ENCODE measurements at places on chromosomes 3 and 15.
A peak's percentile ranks its signal among the peaks of the same experiment; 100 is the strongest.

- peak; percentile 82 for DNase-seq
These were observed at the start of gene CIB2 for GRCh38 chr15:78131295-78132061. Gene CIB2 (minus strand): TSS chr15:78131445. CDS start chr15:78131215, 230 bp downstream.

DNA sequence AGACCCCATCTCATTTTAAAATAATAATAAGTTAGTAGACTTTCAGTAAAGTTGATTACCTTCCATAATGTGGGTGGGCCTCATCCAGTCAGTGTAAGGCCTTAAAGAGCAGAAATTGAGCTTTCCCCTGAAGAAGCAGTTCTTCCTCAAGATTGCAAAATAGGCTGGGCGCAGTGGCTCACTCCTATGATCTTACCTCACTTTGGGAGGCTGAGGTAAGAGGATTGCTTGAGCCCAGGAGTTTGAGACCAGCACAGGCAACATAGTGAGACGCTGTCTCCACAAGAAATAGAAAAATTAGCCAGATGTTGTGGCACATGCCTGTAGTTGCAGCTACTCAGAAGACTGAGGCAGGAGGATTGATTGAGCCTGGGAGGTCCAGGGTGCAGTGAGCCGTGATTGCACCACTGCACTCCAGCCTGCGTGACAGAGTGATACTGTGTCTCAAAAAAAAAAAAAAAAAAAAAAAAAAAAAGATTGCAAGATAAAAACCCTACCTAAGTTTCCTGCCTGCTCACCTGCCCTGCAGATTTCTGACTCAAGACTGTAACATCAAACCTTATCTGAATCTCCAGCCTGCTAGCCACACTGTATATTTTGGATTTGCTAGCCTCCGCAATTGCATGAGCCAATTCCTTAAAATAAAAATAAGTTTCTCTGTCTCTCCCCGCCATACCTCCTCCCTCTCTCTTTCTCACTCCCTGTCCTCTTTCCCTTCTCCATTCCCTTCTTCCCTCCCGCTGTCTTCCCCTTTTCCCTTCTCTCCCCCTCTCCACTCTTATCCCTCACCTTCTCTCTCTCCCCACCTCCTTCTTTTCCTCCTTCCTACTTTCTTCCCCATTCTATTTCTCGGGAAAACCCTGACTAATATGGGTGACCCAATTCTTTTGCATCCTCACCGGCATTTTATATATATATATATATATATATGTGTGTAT is 16.9 kb downstream of the KLHL18 start:
- DNase-seq: no peak

GRCh38 chr3:143814443-143814889 is 33.8 kb downstream of the SLC9A9 start:
- no peak for DNase-seq

GRCh38 chr3:169390271-169390670 is 273.2 kb downstream of the MECOM start:
- DNase-seq: no peak

GRCh38 chr3:157257101-157257500 is 97.2 kb upstream of the CCNL1 start:
- DNase-seq: no peak

GRCh38 chr3:100002599-100003350 is 111.5 kb downstream of the FILIP1L start:
- no peak for DNase-seq

DNA sequence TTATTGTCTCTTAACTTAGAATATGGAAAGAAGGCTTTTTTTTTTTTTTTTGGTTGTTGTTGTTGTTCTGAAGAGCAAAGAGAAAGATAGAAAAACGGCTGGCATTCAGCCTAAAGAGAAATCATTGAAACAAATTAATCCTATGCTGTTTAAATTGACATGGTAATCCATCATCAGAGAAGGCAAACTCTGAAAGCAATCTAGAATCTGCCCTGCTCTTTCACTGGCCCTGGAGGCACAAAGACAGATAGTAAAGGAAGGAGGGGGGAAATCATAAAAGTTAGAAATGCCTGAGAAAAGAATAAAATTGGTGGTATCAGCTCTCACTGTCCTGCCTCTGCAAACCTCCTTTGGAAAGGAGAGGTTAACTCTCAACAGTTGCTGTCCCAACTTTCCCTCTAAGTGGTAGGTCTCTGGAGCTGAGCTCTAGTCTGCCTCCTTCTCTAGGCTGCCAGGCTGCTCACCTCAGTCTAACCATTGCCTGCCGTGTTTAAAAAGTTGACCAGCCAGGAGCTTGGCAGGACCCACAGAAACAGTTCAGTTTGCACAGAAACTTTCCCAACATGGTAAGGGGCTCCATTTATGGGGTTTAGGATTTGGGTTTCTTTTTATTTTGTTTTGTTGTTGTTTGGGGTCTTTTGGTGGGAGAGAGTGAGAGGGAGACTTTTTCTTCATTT is 13.4 kb upstream of the NR2F2 start:
- DNase-seq: no peak

DNA sequence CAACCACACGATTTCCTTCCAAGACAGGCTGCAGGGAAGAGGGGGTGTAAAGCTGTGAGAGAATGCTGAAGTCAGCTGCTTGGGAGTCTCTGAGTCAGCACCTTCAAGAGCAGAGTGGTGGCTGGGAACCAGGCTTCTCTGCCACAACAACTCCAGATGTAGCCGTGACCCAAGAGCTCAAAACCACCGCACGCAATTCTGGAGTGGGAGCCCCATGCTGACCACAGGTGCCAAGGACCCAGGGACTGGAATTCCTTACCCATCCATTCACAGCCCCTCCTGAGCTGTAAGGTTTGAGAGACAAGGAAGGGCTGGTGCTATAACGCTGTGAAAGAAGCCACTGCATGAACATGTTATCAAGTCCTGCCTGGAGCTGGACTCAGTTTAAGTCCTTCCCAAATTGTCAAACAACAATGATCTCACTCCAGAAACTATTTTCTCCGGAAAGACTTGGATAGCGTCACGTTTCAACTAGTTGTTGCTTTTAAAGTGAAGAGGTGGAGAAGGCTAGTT is 61.4 kb downstream of the UMPS start:
- DNase-seq: no peak

GRCh38 chr3:67400476-67400875 is 253.9 kb downstream of the SUCLG2 start:
- no peak for DNase-seq

- DNase-seq: no peak
These were observed 36.4 kb upstream of the MTHFS start for GRCh38 chr15:79933231-79933630.

- no peak for DNase-seq
These were observed 125.6 kb upstream of the CRBN start for GRCh38 chr3:3305084-3305483.

DNA sequence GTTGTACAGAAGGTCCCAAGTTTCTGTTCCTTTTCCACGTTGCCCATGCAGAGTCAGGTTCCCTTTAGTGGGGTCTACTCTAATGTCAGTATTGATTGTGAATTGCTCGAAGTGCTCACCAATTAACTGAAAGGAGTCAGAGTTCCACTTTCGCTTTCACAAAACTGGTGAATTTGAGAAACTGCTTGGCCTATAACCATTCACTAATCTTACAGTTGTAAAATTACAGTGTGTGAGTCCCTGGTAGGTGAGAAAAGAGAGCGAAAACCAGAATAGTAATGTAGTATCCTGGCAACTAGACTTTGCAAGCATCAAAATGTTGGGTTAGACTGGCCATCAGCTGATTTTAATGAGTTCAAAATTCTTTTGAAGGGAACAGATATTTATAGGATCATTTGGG is 237.5 kb upstream of the CHRM5 start:
- no peak for DNase-seq

- no peak for DNase-seq
These were observed 137.2 kb downstream of the RPL22L1 start for GRCh38 chr3:170732660-170733245.

DNA sequence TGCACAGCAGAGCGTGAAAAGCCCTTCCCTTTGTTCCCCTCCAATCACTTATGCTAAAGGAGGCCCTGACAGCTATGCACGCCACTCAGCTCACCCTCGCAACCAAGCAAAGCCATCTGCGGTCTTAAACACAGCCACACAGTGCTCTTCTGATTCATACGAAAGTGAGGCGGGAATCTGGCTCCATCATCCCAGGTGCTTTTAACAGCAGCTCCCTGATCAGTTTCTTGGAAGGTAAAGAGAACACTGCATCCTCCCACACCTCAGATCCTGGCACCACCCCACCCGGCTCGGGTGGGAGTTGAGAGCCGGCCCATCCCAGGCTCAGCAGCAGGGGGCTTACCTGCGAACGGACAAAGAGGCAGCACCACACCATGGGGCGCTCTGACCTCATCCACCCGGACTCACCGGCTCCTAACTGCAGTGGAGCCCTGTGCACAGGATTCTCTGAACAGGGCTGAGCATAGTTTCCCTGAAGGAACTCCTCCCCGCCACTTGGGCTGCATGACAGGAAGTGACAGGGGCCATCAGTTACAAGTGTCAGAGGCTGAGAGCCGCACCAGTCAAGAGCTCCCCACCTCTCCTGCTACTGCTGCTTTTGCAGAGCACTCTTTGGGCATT is 114.3 kb upstream of the ARHGEF3 start:
- DNase-seq: peak; percentile 61

- DNase-seq: no peak
These were observed 10.4 kb downstream of the SOX2 start for GRCh38 chr3:181722156-181722555.

DNA sequence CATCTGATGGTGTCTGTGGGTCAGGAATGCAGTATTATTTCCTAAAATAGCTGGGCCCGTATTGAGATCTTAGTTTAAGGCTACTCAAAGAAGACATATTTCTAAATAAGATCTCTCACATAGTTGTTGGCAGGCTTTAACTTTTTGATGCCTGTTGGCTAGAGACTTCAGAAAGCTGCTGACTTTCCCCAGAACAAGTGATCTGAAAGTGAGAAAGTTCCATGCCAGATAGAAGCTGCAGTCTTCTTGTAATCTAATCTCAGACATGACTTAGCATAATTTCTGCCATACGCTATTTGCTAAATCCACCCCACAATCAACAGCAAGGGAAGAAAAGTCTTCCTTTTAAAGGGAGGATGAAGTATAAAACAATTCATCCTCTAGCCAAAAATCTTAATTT is 867.1 kb downstream of the IGSF11 start:
- DNase-seq: no peak

GRCh38 chr3:151903501-151903991 is 30.1 kb downstream of the SUCNR1 start:
- DNase-seq: no peak

DNA sequence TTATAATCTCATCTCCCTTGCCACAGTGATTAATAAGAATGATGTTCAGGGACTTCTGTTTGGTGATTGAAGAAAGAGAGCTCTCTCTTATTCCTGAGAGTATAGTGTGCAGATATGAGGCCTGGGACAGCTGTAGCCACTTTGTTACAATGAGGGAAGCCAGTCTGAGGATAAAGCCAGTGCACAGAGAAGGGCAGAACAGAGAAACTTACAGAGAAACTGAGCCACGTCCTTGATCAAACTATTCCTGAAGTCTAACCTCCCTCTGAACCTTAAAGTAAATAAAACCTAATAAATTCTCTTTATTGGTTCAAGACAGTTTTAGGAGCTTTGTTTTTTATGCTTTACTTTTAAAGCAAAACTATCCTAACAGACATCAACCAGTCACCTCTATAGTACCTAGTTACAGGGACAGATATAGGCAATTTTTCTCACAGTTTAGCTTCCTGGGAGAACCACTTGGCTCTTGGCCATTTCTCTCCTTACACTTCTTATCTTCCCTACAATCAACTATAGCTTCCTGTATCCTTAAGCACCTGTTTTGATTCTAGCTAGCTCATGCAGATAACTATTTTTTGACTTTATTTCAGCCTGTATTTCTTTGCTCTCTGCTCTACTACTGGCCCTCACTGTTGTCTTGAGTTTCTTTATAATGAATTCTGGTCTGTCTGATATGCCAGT is 284.4 kb downstream of the SHQ1 start:
- no peak for DNase-seq

- DNase-seq: no peak
These were observed 601.7 kb upstream of the ZNF717 start for GRCh38 chr3:76387000-76387399.

GRCh38 chr15:39792844-39793335 is 10.2 kb upstream of the FSIP1 start:
- DNase-seq: no peak

DNA sequence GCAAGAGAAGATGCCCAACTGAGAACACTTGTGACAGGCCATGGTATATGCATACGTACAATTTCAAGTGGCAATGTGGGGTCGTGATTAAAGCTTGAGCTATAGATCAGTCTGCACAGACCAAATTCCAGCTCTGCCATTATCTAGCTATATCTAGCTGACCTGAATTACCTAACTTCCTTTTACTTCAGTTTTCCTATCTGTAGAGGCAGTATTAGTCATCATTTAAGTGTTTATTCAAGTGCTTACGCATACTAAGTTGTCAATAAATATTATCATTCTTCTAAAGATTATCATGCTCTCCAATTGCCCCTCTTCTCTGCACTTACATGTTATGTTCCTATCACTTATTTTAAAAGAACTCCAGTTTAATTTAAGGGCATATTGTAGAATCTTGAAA is 87.9 kb downstream of the ARPP21 start:
- no peak for DNase-seq

DNA sequence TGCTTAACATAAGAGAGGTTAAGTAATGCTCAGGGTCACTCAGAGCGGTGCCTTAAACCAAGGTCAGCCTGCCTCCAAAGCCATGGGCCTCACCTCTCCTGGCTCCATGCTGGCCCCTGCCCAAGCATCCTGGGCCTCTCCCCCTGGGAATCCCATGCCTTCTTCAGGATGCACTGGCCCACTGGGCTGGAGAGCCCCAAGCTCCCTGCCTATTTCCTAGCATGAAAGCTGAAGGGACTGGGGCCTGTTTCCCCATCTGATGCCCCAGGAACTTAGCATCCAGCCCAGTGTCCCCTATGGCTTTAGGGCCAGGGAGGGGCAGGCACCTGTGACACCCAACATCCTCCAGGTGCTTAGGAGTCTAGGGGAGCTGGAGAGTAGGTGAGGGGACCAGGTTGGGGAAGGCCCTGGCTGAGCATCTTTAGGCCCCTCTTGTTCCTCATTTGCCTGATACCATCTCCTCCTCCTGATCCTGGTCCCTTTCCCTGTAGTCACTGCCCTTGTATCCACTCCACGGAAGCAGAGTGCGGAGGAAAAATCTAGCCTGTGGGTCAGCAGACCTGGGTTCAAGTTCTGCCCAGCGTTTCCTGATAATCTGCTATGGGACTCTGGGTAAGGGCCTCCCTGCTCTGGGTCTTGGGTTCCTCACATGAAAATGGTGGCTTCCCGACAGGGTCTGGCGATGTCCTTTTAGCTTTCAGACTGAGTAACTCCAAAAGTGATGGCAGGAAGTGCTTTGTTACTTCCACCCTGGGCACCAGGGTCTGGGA is 28.6 kb downstream of the EHD4 start:
- DNase-seq: no peak

GRCh38 chr15:94792196-94792595 is 560.8 kb downstream of the MCTP2 start:
- no peak for DNase-seq

DNA sequence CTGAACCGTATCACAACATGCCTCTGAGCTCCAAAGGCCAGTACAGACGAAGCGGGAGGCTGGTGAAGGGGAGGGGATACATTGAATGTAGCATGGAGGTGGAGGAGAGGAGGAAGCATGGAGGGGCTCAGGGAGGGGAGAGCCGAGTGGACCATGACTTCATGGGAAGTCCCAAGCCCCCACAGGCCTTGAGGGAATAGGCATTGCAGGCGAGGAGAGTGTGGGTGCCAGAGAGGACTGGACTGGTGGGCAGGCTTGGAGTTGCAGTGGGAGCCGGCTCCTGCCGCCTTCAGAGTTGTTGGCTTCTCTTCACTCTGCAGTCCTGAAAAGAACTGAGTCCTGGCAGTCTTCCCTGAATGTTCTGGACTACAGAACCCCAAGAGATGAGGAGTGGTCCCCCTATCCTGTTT is 3.3 kb upstream of the RNU6-1 start:
- no peak for DNase-seq

GRCh38 chr3:58683001-58683458 is 16.5 kb upstream of the FAM3D start:
- DNase-seq: no peak

Measured in activated T-cell treated with anti-CD3 and anti-CD28 coated beads for 48 hours (primary cell).